ENCODE measurements at places on chromosomes 3 and 15.
A peak's percentile ranks its signal among the peaks of the same experiment; 100 is the strongest.

DNA sequence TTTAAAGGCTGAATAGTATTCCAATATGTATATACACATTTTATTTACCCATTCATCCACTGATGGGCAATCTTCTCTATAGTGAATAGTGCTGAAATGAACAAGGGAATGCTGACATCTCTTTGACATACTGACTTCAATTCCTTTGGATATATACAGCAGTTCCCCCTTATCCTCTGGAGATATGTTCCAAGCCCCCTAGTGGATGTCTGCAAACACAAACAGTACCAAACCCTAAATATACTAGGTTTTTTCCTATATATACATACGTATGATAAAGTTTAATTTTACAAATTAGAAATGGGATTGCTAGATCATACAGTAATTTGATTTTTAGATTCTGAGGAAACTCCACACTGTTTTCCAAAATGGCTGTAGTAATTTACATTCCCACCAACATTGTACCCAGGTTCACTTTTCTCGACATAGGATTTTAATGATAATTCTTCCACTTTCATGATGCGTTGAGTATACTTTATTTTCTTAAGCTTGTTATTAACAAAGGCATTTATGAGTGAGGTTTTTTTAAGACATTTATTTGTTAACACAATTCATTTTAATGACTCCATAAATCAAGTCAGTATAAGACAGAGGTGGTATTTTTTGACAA lies 38.2 kb downstream of the VPS13C start:
- DNase-seq, result peak; percentile 3

GRCh38 chr15:101781928-101782327 lies 21.4 kb upstream of the OR4F6 start:
- DNase-seq, result peak; percentile 52

DNA sequence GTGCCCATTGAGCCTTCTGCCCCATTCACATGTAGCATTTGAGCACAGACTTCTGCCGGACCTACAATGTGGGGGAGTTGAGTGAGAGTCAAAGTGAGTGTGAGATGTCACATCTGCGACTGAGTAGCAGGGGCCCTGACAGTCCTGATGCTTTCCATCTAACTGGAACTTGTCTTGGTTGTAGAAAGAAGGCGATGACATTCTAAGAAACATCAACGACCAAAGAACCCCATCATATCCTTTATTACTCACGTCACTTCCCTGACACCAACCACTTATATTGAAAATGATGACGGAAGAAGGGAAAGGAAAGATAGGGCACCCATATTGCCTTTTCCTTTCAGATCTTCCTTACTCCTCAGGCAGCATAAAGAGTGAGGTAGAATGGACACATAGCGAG lies 30.5 kb downstream of the SMAD3 start:
- DNase-seq, result no peak

- DNase-seq, result no peak
Observed at GRCh38 chr3:11154036-11154952, at the start of gene HRH1. TSS of gene HRH1 (plus strand) at chr3:11154493. CDS start at chr3:11259038, 104,545 bp downstream.

- DNase-seq, result no peak
Observed at GRCh38 chr3:63576846-63577245, 75.6 kb upstream of the SNTN start.

GRCh38 chr3:62229908-62230307 lies 143.4 kb downstream of the FEZF2 start:
- DNase-seq, result peak; percentile 8

DNA sequence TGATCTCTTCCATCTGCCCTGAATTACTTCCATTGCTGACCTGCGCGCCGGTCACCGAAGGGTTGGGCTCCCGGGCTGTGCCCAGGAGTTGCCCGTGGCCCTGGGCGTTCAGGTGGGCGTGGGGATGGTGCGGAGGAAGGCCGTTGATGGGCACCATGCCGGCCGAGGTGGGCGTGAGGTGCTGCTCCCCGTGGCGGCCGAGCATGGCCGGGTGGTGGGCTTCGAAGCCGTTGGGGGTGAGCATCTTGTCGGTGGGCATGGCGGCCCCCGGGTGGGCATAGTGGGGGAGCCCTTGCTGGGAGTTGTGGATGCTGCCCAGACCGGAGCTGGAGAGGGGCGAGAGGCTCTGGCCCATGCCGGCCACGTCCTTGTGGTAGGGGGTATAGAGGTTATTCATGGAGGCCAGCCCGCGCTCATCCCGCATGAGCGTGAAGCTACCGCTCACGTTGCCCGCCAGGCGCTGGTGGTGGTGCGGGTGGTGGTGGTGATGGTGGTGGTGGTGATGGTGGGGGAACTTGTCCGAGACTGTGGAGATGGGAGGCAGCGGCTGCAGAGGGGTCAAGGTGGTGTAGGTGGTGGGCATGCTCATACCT lies 1.0 kb downstream of the ONECUT1 start:
- DNase-seq, result no peak

DNA sequence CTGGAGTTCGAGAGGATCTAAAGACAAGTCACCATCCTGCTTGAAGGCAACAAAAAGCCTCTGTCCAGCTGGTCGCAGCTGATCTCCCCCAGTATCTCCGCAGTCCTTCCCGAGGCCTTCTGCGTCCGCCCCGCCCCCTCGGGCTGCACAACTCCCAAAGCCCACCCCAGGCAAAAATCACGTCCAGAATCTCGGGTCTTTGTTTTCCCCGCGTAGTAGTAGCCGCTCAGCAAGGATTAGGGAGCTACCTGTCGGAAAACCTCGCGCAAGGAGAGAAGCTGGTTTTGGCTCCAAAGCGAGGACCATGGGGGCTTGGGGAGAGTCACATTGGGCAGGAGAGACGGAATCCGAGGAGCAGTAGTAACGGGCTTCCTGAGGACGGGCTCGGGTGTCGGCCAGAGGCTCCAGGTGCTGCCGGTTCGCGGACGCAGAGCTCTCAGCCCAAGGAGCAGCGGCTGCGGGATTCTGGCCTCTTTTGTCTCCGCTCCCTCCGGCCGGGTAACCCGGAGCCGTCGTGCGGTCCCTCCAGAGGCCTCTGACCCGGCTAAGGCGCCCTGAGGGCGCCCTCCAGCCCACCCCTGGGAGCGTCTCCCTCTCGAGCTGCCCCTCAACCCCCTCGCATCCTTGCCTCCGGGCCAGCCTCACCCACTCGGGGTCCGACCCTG lies 401 bp downstream of the ZSCAN29 start:
- DNase-seq, result peak; percentile 9

- DNase-seq, result peak; percentile 76
Observed at GRCh38 chr3:155701882-155702465, 42.9 kb downstream of the PLCH1 start.

DNA sequence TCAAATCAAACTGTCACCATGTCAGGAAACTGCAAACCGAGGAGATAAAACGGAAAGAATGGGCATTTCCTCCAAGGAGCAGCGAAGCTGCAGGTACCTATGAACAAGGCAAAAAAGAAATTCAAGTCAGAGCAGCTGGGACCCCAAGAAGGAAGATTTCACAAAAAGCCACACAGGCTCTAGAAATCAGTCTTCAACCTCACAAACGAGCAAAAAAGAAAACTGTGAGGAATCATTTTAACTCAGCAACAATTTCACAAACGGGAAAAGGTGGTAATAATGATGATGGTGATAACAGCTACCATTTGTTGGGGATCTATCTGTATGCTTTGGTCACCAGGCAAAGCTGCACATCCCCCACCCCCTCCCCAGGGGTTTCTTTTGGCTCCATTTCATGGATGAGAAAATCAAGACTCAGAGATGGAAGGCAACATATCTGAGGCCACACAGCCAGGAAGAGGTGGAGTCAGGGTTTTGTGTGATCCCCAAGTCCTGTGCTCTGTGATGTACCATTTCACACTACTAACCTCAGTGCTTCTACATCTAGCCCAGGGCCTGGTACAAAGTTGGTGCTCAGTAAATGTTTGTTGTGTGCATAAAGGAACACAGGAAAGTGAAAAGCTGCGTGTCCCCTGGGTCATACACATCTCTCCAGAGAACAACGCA lies 109.9 kb downstream of the IQSEC1 start:
- no peak for DNase-seq

DNA sequence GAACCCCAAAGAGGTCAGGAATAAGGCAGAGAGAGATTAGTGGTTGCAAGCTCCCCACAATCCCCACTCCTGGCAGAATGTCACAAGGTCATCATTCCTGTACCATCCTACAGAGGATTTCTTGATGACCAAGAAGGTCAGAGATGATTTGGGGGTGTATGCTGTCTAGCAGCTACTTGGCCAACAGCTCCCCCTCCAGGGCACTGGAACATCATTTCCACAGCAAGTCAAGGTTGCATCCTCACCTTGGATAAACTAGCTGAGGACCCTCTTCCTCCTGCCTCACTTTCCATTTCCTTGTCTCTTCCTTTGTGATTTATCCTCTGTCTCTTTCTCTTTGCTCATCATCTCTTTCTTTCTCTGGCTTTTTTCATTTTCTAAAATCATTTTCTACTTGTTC lies 106.3 kb downstream of the PROS1 start:
- DNase-seq, result no peak

DNA sequence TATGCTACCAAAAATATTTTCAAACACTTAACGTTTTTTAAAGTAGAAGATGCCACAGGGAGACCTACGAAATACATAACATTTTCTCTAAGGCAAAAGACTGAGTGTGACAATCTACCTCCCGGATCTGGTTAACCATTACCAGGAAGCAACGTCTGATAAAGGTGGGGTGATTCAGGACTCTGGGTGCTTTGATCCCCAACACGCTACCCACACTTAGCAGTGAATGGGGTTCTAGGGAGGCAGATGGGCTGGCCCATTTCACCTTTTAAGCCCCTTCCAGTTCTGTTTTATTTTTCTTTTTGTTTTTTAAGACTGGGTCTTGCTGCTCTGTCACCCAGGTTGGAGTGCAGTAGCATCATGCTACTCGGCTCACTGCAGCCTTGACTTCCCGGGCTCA lies 39.5 kb downstream of the EIF4E3 start:
- DNase-seq, result no peak

- no peak for DNase-seq
Observed at GRCh38 chr3:69684309-69684961, 54.8 kb upstream of the MITF start.

GRCh38 chr3:153319705-153320554 lies 157.9 kb downstream of the RAP2B start:
- no peak for DNase-seq

GRCh38 chr3:143109861-143110260 lies 9.7 kb upstream of the CHST2 start:
- DNase-seq, result no peak

DNA sequence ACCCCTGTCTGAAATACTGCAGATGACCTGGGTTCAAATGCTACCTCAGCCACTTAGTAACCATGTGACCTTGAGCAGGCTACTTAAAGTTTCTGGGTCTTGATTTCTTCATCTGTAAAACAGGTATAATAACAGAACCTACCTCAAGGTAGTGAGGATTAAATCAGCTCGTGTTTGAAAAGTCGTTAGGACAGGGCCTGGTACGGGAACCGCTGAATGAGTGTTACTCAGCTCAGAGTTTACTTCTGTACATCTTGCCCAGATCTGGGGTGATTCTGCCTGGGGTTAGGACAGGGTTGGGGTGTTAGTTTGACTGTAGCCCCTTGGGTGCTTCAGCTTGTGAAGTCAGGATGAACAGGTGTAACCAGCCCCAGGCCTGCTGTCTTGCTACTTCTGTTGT lies 1.8 kb downstream of the SEMA4B start:
- DNase-seq, result no peak

GRCh38 chr3:36196058-36196457 lies 184.2 kb upstream of the STAC start:
- DNase-seq, result no peak

DNA sequence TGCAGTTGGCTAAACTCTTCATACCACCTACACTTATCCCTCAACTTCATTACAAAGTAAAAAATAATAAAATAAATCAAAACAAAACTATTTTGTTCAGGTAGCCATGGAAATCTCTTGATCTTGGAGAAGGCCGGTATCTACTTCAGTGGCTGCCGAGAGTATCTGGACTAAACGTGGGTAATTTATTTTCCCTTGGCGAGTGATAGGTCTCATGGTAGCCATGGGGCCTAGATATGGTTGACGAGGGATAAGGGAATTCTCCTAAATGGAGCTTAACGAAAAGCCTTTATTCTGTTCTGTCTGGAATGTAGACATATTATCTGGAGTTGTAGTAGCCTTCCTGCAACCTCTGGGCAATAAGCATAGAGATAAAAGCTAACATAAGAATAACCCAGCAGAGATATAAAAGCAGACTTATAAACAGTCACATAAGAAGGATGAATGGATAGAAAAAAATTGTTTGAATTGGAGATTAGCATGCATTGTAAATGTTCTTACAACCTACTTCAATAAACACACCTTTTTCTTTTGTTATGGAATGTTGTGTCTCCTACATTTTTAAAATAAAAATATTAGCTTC lies 281.3 kb upstream of the ARRDC4 start:
- DNase-seq, result no peak

GRCh38 chr3:78757731-78758130 lies 1010.1 kb downstream of the ROBO1 start:
- no peak for DNase-seq

- no peak for DNase-seq
Observed at GRCh38 chr3:101902041-101902440, 52.7 kb downstream of the NFKBIZ start.

DNA sequence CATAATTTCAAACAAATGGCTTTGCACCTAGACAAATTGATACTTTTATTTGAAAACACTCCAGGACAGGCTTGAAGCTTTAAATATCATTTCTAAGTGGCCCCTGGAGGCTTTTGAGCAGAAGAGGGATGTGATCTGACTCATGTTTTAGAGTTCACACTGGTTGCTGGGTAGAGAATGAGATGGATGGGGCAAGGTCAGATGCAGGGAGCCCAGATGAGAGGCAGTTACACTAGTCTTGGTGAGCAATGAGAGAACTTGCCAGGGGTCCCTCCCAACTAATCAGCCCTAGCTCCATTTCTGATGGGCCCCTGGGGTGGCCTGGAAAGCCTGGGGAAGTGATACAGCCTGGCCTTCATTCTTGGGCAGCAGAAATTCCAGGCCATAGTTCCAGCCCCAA lies 190.4 kb downstream of the MEGF11 start:
- no peak for DNase-seq
